ENCODE measurements at places on chromosomes 11 and 22.

- no peak for DNase-seq
Observed at GRCh38 chr11:60919956-60920355, 4.3 kb upstream of the TMEM132A start.

DNA sequence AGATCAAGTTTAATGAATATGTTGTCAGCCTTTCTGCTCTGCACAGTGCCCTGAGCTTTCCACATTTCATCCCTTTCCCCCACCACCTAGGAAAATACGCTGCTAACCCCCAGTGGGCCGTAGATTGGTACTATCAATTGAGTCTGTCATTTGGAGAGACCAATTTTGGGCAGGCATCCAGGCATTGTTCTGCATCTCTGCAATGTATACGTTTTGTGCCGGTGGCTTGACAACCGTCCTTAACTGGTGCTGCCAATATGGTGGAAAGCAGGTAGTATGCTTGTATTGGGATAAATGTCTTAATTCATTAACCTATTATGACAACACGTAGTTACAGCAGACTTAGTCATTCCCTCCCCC, 1.3 kb downstream of the ELMOD1 start:
- no peak for DNase-seq

DNA sequence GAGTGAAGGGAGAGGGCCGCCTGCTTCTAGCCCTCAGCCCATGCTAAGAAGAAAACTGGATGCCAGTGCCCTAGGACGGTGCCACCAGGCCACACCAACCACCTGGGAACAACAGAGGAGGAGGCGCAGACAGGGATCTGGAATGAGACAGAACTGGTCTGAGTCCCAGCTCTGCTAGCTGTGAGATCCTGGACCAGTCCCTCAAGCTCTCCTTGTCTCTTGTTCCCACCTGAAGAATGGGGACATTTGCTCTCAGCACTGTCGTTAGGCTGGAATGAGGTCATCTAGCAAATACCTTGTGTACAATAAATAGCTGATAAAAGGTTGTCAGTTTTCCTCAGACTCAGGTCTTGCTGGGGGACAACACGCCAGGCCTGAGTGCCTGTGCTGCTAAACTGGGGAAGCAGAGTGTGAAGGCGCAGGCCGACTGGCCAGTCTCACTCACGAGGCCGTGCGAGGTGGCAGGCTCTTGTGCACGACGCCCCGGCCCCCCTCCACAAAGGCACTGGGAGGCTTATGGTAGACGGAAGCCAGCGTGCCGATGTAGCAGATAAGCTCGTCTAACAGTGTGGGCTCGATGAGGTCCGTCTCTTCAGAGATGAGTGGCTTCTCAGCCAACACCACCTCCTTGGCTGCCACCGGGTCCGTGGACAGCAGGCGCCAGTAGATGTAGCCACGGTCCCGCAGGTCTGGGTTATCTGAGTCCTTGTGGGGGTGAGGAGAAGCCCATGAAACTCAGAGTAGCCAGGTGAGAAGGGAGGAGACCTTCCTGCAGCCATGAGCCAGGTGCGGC, 25.8 kb upstream of the RASL10A start:
- DNase-seq = no peak

GRCh38 chr11:117993988-117994745, 8.0 kb downstream of the IL10RA start:
- no peak for DNase-seq

GRCh38 chr11:74650498-74650897, 58.1 kb downstream of the POLD3 start:
- no peak for DNase-seq

- DNase-seq = no peak
Observed at GRCh38 chr11:8871171-8871775, 39.7 kb upstream of the AKIP1 start.

DNA sequence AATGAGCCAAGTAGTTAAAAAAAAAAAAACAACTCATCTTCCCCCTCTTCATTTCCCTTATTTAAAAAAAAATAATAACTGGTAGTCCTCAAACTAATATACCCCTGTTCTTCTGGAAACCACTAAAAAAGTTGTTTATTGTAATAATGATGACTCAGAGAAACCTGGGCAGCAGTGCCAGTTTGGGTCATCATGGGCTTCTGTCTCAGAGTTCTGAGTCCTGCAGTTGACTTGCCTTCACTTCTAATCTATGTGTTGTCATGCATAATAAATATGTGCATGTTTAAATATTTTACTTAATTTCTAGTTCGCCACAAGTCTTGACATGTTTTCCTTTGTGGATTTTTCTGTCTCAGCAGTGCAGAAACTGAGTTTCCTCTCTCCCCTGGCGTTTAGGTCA, 46.8 kb downstream of the PPP2R1B start:
- DNase-seq = no peak

- no peak for DNase-seq
Observed at GRCh38 chr11:78131956-78132355, 7.5 kb downstream of the ALG8 start.

DNA sequence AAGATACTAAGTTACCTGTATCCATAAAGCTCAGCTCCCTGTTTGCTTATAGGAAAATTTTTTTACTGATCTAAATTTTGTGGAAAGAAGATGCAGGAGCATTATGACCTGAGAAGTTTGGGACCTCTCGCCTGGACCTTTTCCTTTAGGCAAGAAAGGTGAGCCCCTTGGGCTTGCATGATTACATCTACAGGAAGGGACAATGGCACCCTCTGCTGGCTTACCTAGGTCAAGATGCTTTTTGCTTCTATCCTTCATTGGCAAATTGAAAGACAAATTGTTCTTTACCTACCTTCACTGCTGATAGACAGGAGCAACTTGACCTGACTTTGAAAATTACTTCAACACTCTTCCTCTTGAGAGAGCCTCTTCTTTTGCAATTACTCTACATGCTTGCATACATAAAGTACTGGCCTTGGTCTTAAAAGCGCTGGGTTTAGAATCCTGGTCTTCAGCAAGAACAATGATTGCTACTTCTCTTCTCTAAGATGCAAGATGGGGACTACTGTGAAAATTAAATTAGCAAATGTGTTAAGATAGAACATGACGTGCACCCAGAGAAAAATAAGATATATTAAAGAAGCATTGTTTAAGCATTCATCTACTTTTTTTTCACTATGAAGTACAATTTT, 147.2 kb downstream of the TRPC6 start:
- DNase-seq = no peak

DNA sequence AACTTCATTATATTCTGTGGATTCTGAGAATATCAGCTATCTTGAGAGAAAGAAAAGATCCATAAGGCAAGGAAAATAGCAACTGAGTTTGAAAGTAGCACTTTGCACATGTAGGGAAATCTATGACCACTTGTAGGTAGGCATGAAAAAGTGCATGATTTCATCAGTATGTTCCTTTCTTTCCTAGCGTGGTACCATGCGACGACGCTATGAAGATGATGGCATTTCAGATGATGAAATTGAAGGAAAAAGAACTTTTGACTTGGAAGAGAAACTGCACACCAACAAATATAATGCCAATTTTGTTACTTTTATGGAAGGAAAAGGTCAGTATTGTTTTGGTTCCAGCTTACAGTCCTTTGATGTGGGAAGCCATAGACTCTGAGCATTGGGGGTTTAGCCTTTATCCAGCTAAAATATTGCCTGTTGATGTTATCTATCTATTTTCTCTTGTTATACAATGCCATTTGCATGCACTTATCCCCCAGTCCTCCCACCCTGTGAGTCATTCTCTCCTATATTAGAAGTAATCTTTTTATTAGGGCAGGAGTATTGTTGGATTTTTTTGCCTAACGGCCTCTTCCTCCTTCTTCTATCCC, 60.9 kb downstream of the KDM2A start:
- DNase-seq = no peak

DNA sequence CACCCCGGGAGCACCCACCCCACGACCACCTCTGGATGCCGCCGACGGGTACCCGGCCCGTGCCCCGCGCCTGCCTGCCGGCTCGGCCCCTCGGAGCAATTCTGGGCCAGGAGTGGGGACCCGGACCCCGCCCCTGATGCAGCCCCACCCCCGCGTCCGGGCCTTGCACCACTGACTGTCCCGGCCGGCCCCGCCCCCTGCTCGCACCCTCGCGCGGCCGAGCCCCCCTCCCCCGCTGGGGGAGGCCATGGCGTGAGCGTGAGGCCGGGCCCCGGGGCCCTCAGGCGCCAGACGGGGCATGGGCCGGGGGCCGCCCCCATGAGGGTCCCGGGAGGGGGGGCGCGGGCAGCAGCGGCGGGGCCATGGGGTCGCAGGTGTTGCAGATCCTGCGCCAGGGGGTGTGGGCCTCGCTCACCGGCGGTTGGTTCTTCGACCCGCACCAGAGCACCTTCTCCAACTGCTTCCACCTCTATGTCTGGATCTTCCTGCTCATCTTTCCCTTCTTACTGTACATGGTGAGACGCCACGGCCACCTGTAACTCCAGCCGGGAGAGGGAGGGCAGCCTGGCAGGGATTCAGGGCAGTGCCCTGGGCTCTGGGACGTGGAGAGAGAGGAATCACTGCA, 486 bp downstream of the PCNX3 start:
- no peak for DNase-seq

GRCh38 chr11:132994966-132995365, 537.3 kb downstream of the OPCML start:
- no peak for DNase-seq
